Stimulated activated naive CD4-positive, alpha-beta T cell (primary cell): ENCODE measurements at places on chromosomes 5 and 9.

DNA sequence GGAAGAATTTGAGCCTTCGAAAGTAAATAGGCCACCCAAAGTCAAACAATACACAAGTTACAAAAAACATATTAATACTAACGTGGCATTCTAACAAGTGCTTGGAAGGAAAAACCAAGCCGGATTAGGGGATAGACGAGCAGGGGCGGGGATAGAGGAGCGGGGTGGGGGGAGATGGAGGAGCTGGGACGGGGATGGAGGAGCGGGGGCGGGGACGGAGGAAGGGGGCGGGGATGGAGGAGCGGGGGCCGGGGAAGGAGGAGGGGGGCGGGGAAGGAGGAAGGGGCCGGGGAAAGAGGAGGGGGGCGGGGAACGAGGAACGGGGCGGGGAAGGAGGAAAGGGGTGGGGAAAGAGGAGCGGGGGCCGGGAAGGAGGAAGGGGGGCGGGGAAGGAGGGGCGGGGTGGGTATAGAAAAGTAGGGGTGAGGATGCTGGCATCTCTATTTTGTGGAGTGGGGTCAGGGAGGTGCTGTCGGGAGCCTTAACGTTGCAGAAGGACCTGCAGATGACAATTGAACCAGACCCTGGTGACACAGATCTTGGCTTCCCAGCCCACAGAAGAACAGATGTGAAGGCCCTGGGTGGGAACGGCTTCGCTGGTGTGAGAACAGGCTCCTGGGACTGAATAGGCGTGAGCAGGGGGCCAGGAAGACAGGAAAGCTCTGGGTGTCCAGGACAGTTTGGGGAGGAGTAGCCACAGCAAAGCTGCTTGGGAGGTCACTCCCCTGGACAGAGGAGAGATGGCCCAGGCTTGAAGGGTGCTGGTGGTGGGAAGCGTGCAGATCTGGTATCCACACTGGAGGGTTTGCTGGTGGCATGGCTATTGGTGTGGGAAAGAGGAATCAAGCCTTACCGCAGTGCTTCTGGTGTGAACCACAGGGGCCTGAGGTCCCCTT lies 233.3 kb upstream of the DAP start:
- DNase-seq: no peak

GRCh38 chr5:16869821-16870796 lies 66.0 kb downstream of the MYO10 start:
- no peak for DNase-seq

- DNase-seq: no peak
Observed at GRCh38 chr5:10725636-10726035, 35.4 kb downstream of the DAP start.

GRCh38 chr5:122129306-122129705 lies at the start of gene ZNF474:
Gene ZNF474 (plus strand): TSS chr5:122129546. CDS start chr5:122151991, 22,445 bp downstream.
- no peak for DNase-seq

DNA sequence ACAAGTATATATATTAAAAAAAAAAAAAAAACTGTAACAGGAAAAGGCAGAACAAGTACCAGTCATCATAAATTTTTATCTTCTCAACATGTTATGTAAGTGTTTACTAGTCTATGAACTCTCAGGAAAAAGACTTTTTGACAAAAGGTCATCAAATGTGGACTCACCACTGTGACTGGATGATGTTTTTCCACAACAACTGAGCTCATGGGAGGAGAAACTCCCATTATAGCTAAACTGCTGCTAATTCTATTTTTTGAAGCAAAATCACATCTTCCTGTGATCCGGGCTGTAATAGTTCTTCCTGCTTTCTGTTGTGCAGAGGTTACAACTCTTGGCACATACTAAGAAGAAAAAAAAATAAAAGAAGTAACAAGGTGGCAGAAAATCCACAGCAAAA lies 39.6 kb downstream of the POC5 start:
- no peak for DNase-seq
